ENCODE measurements at places on chromosomes 13 and 19.

- DNase-seq: no peak
Measured at GRCh38 chr19:33024398-33024797, 40.3 kb downstream of the RHPN2 start.

GRCh38 chr19:2363419-2363818 lies 3.4 kb downstream of the TMPRSS9 start:
- DNase-seq: no peak

DNA sequence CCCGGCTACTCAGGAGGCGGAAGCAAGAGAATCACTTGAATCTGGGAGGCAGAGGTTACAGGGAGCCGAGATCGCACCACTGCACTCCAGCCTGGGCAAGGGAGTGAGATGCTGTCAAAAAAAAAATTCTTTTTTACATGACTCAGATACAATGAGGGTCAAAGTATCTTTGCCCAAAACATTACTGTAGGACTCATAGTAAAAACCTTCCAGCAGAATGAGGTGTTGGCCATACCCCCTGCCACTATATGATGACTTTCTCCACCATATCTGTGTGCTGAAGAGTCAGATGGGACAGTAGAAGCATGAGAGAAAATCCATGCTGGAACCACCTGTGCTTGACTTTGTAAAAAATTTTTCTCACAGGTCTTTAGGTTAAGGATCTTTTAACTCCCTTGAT lies 86.7 kb downstream of the COL4A2 start:
- DNase-seq: no peak

DNA sequence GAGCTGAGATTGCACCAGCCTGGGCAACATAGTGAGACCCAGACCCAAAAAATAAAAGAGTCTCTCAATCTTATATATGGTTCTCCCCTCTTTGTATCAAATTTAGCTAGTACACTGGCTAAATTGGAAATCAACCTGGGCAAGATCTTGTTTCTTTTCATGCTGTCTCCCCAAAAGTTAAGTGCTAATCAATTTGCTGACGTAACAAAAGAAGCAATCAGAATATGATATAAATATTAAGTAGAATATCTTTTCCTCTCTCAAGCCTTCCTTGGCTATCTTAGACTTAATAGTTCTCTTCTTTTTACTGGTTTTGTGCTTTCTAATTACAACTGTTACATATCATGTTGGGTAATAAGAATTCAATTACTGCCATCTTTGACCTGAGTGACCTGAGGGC lies 258.9 kb downstream of the KCNRG start:
- no peak for DNase-seq

- DNase-seq: no peak
Measured at GRCh38 chr19:54470991-54471782, 1.9 kb downstream of the CDC42EP5 start.

DNA sequence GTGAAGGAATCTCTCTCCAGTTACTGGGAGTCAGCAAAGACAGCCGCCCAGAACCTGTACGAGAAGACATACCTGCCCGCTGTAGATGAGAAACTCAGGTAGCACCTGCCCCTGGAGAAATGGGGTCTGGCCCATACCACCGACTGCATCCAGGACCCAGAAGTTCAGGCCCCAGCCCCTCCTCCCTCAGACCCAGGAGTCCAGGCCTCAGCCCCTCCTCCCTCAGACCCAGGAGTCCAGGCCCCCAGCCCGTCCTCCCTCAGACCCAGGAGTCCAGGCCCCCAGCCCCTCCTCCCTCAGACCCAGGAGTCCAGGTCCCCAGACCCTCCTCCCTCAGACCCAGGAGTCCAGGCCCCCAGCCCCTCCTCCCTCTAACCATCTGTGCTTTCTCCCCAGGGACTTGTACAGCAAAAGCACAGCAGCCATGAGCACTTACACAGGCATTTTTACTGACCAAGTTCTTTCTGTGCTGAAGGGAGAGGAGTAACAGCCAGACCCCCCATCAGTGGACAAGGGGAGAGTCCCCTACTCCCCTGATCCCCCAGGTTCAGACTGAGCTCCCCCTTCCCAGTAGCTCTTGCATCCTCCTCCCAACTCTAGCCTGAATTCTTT lies 3.0 kb downstream of the APOC2 start:
- DNase-seq: no peak

DNA sequence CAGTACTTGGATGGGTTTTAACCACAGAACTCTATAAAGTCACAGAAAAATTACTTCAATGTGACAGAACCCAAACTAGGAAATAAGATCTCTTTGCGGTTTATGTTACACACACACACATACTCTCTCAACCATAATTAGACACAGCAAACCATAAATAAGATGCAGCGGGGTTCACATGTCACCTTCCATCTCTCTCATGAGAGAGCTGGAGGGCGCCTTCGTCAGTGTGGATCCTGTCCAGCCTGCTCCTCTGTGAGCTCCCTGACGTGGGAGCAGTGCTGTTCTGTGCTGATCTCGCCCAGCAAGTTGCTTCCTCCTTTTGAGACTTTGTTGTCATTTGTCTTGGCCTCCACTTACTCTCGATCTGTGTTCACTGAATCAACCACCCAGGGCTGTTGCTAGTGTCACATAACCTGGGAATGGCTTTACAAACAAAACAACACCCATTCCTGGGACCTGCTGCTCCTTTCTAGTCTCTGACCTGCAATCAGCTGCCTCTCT lies 204.9 kb upstream of the KL start:
- no peak for DNase-seq

DNA sequence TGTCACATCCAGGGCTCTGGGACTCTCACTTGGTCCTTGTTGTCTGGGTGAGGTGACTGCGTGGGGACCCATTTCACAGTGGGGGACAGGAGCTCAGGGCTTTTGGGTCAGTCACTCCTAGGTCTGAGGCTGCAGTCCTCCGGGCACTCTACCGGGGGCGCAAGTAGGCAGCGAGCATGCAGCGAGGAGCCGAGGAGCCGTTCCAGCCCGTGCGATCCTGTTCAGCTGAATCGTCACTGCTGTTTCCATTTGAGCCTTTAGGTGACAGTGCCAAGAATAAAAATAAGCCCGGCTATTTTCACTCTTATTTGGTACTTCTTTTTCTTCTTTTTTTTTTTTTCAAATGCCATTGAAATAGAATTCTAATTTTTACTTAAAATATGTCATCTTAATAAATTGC lies 126.5 kb downstream of the ZNF536 start:
- no peak for DNase-seq

DNA sequence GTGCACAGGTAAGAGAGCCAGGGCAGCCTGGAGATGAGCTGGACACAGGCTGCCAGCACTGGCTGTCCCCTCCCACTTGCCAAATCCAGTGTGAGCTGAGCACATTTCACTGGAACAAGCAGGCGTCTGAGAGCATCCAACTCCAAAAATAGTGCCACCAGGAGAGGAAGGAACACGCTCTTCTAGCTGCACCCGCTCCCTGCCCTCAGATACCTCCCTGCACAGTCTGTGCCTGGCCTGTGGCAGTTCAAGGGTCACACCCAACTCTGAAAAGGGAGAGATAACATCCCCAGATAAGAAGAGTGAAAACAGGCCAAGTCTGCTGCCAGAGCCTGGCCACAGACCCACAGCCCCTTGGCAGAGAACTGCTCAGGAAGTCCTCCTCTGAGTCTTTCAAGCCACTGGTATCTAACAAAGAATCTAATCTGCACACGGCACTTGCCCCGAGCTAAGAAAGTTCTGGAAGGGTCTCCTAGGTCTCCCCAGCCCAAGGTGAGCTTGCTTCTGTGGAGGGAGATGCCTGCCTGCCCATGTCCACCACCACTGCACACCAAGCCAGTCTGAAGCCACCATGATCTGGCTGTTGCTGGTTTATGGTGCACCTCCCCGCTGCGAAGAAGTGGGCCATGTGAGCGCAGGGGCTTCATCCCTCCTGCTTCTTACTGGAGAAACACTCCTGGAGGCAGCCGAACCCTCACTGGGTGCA lies 14.7 kb downstream of the ELL start:
- DNase-seq: no peak

DNA sequence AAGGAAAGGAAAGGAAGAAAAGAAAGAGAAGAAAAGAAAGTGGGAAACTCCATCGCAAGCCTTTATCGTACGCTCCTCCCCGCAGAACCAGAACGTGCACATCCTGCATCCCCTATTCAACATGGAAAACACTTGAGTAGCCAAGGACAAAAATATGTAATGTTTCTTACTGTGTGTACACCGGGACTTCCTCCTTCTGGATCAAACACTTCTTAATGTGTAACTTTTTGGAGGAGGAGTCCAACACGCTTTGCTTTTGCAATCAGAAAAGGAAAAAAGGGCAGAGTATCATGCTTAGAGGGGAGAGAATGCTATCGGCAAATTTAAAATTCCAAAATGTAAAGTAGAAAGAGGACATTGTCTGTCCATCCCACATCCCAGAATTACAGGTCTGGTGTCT lies 7.8 kb upstream of the SHFL start:
- DNase-seq: no peak

DNA sequence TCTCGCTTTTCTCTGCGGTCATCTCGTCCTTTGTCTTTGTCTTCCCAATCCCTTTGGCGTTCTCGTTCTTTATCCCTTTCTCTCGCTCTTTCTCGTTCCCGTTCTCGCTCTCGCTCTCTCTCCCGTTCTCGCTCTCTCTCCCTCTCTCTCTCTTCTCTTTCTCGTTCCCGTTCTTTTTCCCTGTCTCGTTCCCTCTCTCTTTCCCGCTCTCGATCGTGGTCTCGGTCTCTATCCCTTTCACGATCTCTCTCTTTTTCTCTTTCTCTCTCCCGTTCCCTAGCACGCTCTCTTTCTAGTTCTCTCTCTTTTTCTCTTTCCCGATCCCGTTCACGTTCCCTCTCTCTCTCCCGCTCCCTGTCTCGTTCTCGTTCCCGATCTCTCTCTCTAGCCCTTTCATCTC lies 77.2 kb downstream of the ZC3H13 start:
- DNase-seq: no peak

DNA sequence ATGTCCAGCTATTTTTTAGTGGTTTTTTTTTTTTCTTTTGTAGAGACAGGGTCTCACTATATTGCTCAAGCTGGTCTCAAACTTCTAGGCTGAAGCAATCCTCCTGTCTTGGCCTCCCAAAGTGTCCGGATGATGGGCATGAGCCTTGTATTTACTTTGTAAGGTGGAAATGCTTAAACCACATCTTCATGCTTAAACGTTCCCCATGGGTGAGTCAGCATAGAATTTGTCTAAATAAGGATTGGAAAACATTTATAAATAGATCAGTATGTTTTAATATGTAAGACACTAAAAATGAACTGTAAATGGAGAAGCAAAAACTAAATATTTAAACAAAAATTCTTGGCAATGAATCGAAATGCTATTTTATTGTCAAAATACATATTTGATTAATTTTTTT lies 698.0 kb downstream of the PCDH9 start:
- no peak for DNase-seq

- no peak for DNase-seq
Measured at GRCh38 chr13:20993661-20994440, 67.5 kb downstream of the LATS2 start.

Data from mesothelial cell of epicardium (in vitro differentiated cells).